ENCODE measurements at places on chromosomes 2 and 18.

- no peak for DNase-seq
Measured at GRCh38 chr2:177532567-177532966, 140.0 kb downstream of the AGPS start.

DNA sequence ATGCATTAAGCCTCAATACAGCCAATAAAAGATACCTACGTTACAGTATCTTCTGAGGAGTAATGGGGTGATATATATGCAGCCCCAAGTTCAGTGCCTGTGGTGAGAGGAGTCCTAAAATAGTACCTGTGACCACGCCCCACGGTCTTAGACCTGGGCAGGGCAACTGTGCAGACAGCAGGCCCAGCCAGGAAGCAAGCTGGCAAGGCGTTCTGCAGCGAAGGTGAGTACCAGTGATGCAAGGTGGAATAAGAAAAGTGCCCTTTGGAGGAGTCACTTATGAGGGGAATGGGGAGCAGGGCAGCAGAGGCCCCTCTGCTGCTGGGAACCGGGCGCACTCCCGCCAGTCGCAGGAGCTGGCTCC lies 12.7 kb upstream of the MAP3K2 start:
- no peak for DNase-seq

GRCh38 chr2:1614564-1614963 lies 129.8 kb downstream of the PXDN start:
- DNase-seq, result no peak

DNA sequence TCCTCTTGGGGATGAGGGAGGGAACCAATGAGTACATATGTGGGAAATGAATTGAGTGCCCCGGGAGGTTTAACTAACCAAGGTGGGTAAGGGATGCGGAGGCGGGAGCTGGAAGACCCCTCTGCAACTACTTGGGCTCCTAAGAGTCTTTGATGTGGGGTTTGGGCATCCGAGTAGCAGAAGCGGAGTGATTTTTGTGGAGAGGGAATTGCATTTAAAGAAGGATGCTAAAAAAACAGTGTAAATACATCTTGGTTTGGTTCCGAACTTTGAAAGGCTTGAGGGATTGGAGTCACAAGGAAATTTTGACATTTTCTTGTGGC lies 215.7 kb downstream of the MCFD2 start:
- no peak for DNase-seq

GRCh38 chr2:46381263-46381849 lies 84.1 kb downstream of the EPAS1 start:
- DNase-seq, result peak; percentile 29

- DNase-seq, result no peak
Measured at GRCh38 chr2:39481611-39482010, 44.5 kb upstream of the MAP4K3 start.

All from activated CD8-positive, alpha-beta memory T cell treated with anti-CD3 and anti-CD28 coated beads, Interleukin-2, amount 10 ng/mL, durations not matched to agents 7 days and 5 days (primary cell).